Activated CD4-positive, alpha-beta memory T cell treated with anti-CD3 and anti-CD28 coated beads for 36 hours (primary cell): ENCODE measurements at places on chromosomes 2 and 18. TPM values are rescaled to one million over a fixed set of nuclear protein-coding genes. Genes with fewer than 3 reads are reported as not detected.

GRCh38 chr2:20450201-20450999 is 3.5 kb downstream of the RHOB start:
- DNase-seq, result peak; percentile 7

DNA sequence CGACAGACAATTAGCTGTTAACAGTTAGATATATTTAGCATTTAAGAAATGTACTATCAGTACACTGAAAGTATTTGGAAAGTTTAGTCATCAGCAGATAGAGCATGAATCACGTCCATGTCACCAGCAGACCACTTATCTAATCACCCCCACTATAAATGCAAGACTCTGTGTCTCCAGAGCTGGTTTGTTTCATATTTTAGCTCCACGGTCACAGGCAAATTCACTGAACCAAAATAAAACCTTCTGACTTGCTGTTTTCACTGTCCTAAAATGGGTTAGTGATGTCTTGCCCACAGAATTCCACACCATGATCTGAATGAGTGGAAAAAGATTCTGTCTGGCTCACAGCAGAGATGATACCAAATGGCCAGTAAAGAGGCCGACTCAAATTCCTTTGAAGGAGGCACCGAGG is 64.9 kb downstream of the CDH2 start:
- no peak for DNase-seq

- DNase-seq, result no peak
Observed at GRCh38 chr18:56716692-56717146, 65.6 kb downstream of the WDR7 start.

DNA sequence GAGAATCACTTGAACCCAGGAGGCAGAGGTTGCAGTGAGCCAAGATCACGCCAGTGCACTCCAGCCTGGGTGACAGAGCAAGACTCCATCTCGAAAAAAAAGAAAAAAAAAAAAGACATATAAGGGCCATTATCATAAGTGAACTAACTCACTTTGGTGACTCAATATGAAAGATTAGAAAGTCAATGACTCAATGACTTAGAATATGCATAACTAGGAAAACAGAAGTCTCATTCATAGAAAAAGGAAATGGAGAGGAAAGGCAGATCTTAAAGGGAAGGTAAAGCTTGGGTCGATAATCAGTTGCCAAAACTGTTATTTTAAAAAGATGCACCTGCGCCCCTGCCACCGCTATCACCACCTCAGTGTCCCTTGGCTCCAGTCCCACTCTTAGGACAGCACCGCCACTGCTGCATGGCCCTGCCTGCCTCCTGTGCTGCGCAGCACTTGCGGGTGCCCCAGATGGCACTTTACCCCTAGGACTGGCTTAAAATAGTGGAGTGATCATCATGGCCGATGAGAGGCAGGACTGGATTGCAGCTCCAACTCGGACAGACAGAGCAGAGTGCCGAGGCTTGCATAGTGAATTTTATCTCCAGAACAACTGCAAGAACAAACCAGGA is 54.7 kb downstream of the INO80D start:
- DNase-seq, result no peak

Gene C1QL2
- total RNA-seq, result not detected

DNA sequence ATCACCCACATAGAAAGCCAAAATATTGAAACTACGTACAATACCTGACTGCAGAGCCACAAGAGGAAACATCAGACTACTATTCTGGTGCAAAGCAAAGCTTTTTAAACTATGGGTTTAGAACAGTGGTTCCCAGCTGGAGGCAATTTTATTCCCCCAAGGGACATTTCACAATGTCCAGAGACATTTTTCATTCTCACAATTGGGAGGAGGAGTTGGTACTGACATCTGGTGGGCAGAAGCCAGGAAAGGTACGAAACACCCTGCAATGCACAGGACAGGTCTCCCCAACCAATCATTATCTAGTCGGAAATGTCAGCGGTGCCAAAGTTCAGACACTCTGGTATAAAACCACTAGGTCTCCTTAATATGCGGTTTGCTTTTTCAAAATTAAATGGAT is 88.4 kb upstream of the ARL5A start:
- DNase-seq, result no peak

- DNase-seq, result no peak
Observed at GRCh38 chr18:50250935-50251334, 15.4 kb downstream of the CFAP53 start.

DNA sequence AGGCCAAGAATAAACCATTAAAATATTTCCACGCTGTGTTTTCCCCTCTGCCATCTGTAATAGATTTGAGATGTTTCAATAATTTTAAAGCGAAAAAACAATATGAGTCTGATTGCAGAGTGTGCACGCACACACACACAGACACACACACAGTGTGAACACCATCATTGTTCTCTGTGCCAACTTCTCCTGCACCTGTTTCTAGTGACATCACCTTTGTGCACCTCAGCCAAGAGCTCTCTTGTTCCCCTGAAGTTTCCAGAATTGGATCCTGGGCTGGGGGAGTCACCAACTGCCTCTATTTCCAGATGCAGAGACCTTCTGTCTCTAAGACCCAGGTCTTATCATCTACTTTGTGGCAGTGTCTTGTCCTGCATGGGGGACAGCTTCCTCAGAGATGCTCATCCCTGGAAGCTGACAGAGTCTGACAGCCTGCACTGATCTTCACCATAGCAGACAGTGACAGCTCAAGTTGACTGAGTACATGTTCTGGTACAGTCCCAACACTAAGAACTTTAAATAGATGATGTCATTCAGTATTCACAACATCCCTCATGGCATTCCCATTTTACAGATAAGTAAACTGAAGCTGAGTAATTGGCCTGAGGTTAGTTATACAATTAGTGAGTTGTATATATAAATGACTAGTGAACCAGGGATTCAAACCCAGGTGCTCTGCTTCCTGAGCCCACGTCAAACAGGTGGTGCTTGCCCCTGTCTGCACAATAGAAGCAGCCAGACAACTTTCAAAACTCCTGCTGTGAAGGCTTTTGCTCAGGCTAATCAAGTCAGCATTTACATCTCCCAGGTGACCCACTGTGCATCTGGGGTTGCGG is 39.4 kb downstream of the ACOXL start:
- no peak for DNase-seq

DNA sequence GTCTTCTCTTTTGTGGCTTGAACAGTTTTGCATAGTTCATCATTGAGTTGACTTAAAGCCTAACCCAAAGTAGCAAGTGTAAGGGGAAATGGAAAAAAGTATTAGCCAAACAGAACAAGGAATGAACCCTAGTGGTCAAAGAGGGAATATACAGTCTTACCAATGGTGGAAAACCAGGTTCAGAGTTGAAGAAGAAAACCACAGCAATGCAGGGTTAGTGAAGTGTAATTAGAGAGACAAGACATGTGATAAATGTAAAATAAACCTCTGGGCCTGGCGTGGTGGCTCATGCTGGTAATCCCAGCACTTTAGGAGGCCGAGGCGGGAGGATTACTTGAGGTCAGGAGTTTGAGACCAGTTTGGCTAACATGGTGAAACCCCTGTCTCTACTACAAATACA is 2.4 kb downstream of the TTN start:
- DNase-seq, result no peak

GRCh38 chr18:36702401-36703013 is 126.3 kb downstream of the TPGS2 start:
- DNase-seq, result no peak

- no peak for DNase-seq
Observed at GRCh38 chr2:24809316-24810007, 16.2 kb downstream of the CENPO start.

- no peak for DNase-seq
Observed at GRCh38 chr2:234074751-234075517, 24.4 kb downstream of the SPP2 start.

- no peak for DNase-seq
Observed at GRCh38 chr18:45573514-45573913, 41.8 kb upstream of the SLC14A2 start.

GRCh38 chr2:26099933-26100332 is 66.0 kb downstream of the RAB10 start:
- DNase-seq, result no peak

GRCh38 chr2:66036948-66037347 is 398.0 kb upstream of the MEIS1 start:
- no peak for DNase-seq

Gene PKDCC
- total RNA-seq, result not detected

GRCh38 chr18:72849671-72850070 is 18.1 kb downstream of the NETO1 start:
- no peak for DNase-seq

DNA sequence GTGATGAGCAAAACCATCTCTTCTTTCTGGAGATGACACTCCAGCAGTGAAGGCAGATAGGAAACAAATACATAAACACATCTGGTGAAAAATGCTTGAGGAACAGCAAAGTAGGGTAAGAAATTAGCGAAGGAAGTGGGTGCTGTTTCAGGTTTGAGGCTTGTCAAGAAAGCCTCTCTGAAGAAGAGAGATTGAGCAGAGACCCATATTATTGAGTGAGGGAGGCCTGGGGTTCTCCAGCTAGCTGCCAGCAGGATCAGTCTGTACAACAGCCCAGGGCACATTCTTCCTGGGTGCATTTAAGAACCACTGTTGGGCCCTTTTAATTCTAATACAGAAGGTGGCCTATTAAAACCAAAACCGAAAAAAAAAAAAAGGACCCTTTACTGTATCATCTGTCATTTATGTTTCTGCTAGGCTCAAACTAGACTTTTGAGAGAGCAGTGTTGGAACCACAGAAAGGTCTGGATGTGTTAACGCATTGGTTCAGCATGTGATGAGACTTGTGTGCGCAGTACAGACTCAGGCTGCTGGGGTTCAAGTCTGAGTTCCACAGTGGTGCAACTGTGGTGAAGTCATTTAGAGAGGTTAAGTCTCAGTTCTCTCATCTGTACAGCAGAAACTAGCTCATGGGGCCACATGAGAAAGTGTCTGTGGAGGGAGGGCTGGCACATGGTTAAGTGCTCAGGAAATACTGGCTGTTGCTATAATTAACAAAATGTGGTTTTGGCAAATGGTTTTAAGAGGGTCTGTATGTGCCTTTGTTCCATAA is 28.9 kb downstream of the MGAT5 start:
- peak; percentile 73 for DNase-seq

Gene KIF1A
- total RNA-seq, result 3.8 TPM

GRCh38 chr2:212708355-212708754 is 169.8 kb upstream of the ERBB4 start:
- no peak for DNase-seq

DNA sequence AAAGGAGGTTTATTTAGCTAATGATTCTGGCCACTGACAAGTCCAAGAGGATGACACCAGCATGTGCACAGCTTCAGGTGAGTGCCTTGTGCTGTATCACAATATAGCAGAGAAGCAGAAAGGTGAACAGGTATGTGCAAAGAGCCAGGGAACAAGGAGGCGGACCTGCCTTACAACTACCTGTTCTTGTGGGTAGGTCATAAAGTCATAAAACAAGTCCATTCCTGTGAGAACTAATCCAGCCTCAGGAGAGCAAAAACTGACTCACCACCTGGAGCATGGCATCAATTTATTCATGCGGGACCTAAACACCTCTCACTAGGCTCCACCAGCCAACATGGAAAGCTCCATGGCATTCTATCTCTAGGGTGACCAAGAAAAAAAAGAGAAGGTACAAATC is 234.2 kb downstream of the ASXL3 start:
- no peak for DNase-seq

- no peak for DNase-seq
Observed at GRCh38 chr2:224749136-224749535, 33.0 kb upstream of the CCDC195 start.

Gene ARHGAP15
- 71.2 TPM for total RNA-seq

Gene DTNA
- total RNA-seq, result not detected

DNA sequence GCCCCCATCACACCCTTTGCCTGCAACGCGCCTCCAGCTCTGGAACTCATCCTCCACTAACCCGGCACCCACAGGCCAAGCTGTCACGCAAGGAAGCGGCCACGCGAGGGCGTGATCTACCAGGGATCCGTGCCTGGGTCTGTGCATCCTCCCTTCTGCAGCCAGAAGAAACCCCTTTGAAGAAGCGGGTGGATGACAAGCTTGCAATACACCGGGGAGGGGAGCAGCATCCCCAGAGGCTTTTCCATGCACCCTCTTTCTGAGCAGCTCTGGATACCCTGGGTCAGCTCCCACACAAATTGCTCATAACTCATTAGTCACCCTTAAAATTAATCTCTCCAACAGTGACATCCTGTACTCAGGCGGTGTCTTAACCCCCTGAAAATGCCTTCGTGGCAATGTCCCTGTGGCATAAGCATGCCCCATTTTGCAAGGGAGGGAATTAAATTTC is 47.6 kb downstream of the PDCL3 start:
- DNase-seq, result peak; percentile 83

DNA sequence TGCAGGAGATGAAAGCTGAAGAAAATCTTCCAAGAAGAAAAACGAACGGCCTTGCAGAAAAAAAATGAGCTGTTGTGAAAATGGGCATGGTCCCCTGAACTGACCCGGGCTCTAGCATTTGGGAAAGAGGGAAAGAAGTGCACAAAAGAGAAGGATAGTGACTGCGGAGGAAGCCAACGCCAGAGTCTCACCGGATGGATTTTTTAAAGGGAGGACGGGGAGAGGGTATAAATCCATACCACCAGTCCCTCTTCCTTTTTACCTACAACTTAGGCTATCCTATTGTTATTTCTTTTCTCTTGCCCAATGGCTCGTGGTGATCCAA is 601 bp downstream of the WDR35 start:
- no peak for DNase-seq

DNA sequence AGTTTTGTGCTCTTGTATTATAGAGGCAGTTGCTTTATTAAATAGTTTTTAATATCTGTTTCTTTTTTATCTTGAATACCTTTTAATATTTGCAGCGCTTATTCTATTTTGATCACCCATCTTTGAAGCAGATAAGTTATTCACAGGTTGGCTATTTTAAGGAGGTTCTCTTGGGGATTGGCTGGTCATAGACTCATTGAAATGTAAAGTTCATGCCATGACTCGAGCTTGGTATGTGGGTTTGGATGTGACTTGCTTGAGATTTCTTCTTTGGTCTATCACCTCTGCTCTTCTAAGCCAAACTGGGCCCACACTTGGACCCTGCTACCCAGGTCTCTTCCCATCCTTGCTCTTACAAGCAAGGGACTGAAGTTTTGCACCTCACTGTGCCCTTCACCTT is 33.6 kb downstream of the FARP2 start:
- no peak for DNase-seq

GRCh38 chr2:69095305-69095704 is 82.3 kb downstream of the ANTXR1 start:
- DNase-seq, result no peak

DNA sequence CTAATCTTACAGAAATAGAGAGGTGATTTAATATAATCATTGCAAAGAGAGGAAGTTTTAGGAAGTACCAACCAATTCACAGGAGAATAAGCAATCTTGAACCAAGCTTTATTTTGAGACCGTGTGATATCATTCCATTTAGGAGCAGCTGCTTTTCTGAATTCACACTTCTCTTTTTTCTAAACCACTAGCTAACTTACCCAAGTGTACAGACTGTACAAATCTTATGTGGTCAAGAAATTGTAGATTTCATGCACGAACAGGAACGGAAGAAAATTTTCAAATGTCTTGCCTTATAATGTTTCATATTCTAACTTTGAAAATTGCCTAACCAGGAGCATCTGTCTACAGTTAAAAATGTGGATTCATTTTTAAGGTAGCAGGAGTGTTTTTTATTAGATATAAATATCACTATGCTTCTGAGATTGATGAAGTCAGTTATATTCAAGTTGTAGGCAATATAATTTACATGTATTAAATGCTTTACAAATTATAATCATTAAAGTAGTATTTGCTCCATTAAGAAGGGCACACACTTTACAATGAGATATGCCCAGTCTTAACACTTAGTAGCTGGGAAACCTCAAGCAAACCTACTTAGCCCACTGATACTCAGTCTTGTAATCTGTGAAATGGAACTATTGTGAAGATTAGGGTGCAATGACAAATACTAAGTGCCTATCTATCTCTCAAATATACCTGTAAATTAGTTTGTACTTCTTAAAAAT is 302.2 kb upstream of the STON1 start:
- DNase-seq, result no peak

GRCh38 chr2:55150834-55151233 is 81.3 kb downstream of the CLHC1 start:
- DNase-seq, result no peak
